Stimulated activated CD8-positive, alpha-beta memory T cell treated with anti-CD3 and anti-CD28 coated beads, Interleukin-15, amount 100 ng/mL, for 48 hours (primary cell): ENCODE measurements at places on chromosomes 5 and 9.

DNA sequence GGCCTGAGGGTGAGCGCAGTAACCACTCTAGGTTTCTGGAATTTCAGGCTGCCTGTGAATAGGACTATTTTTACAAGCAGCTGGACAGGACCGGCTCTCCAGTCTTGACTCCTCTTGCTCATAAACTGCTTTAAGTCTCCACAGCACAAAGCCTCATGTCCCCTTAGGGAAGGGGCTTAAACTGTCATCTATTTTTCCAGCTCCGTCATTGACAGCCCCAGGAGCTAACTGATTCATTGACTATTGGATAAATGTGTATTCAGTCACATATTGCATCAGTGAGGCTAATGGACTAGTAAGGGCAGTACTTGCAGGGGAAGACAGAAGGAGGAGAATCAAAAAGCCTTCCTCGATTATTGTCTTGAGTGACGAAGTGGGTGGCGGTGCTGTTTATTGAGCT, 719.4 kb upstream of the ADAMTS16 start:
- DNase-seq = no peak

GRCh38 chr9:113143432-113144227, 7.2 kb upstream of the SLC31A2 start:
- DNase-seq = no peak

- DNase-seq = no peak
Observed at GRCh38 chr9:110669433-110669832, 842 bp downstream of the MUSK start.

GRCh38 chr9:112789891-112790774, 39.6 kb downstream of the SNX30 start:
- no peak for DNase-seq

DNA sequence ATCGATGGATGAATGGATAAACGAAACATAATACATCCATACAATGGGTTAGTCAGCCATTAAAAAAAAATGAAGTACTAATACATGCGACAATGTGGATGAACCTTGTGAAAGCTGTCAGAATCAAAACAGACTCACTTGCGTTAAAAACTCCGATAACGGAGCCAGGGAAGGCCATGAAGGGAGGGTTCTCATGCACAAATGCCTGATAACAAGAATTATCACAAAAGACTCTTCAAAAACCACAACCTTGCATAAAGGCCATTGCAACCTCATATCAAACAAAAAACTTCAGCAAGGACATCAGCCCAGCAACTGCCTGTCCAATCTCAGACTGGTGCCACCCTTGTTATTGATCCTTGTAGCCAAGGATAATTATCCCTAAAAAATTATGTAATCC, 13.7 kb downstream of the ERMP1 start:
- no peak for DNase-seq
